GOT3 (cell line): ENCODE measurements at places on chromosomes 5 and 9.

DNA sequence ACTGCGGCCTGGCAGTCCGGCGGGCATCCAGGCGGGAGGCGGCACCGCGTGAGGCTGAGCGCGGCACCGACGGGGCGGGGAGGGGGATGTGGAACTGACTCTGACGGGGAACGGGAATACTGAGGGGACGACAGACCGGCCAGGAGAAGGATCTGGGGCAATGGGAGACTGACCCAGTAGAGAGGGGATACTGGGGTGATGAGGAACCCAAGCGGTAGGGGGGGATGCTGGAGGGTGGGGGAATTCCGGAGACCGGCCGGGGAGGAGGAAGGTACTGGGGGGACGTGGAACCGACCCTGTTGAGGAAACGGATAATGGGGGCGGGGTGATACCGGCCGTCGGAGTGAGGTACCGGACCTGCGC, 423 bp downstream of the IPPK start:
- no peak for DNase-seq

DNA sequence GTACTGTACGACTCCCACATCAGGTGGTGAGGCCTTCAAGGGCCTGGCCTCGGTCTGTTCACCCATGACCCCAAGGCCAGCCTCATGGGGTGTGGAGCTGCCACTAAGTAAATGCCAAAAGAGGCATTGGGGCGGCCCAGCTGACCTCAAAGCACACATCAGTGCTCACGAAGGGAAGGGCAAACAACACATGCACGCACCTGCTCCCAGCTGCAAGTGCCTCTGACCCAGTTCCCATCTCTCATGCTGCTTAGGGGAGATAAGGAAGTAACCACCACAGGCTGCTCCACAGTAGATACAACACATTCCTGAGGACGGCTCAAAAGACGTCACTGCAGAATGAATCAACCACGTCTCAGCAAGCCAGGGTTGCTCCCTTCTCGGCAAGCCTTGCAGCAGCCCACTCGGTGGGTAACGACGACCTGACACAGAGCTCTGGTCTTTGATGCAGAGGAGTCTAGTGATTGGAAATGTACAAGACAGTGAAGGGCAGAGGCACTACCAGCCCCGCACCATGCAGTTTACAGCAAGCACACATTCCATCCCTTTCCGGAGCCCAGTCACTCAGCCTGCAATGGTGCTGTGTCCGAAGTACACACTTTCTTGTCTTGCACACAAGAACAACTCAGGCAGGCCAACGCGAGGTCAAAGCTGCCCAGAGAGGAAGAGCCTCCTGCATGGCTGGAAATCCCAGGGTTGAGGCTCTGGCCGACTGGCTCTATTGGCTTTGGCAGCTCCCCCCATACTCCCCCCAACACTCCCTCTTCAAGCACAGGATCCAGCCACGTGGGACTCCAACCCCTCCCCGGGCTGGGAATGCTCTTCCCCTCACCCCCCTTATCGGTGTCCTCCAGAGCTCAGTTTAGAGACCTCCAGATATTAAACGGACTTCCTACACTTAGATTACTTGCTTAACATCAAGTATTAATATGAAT, 31.8 kb downstream of the FABP6 start:
- no peak for DNase-seq

- no peak for DNase-seq
These were observed 49.6 kb downstream of the CFAP77 start for GRCh38 chr9:132459661-132460060.

GRCh38 chr5:37197340-37198050, 51.7 kb downstream of the CPLANE1 start:
- no peak for DNase-seq

GRCh38 chr5:103605277-103605676, 42.7 kb upstream of the NUDT12 start:
- DNase-seq: no peak

GRCh38 chr5:40017135-40017534, 592.4 kb upstream of the DAB2 start:
- no peak for DNase-seq

DNA sequence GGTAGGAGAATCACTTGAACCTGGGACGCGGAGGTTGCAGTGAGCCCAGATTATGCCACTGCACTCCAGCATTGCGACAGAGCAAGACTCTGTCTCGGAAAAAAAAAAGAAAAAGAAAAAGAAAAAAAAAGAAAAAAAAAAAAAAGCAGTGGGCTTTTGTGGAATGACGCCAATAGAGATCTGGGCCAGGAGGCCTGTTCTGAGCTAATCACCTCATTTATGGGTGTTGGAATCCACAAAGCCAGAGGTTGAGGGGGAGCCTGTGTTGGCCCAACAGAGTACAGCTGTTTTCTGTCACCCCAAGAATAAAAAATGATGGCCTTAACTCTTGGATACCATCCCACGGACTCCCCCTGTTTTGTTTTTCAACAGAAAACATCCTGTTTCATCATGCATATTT, 18.5 kb downstream of the OSTF1 start:
- no peak for DNase-seq

- DNase-seq: no peak
These were observed 77.0 kb upstream of the DPYSL3 start for GRCh38 chr5:147586832-147587231.

- DNase-seq: no peak
These were observed 17.9 kb upstream of the RAB14 start for GRCh38 chr9:121219530-121219929.

DNA sequence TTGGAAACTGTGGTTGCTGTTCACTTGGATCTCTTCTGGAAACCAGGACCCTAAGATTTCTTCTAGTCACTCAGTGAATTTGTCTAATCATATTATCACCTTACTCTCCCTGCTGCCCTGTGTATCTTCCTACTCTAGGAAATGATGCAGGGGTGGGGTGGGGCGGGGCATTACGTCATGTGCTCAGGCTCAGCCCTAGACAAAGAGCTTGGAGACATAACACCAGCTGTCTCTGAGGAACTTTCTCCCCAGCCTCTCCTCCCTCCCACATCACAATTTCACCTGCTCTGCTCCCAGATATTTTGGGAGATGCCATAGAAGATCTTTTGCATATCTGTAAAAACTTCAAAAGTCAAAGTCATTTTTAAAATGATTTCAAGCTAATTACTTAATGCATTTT, 470.4 kb downstream of the ZSWIM6 start:
- DNase-seq: no peak

DNA sequence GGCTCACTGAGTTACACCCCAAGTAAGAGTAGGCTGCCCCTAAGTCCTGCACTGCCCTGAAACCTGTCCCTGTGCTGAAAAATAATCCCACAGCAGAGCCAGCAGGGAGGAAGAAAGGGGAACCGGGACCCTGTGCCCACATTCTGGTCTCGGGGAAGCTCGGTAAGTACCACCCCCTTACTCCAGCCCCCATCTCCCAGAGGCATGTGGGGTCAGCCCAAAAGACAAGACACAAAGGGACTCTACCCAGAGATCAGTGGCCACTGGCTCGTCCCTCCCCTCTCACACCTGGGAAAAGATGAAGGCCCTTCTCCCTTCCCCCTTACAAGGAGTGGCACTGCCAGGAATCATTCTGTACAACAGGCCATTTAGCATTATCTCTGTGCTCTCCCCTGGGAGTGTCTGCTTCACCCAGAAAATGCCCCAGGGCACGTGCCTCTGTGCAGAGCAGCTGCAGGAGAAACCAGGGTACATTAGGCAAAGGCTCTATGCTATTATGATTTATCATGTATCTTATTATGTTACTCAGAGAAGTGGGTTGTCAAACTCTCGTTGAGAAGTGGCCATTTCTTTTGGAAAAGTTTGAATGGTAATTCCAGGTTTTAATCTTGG, 71.3 kb downstream of the NDFIP1 start:
- DNase-seq: no peak

- DNase-seq: no peak
These were observed 58.3 kb downstream of the EGFLAM start for GRCh38 chr5:38316544-38317224.

DNA sequence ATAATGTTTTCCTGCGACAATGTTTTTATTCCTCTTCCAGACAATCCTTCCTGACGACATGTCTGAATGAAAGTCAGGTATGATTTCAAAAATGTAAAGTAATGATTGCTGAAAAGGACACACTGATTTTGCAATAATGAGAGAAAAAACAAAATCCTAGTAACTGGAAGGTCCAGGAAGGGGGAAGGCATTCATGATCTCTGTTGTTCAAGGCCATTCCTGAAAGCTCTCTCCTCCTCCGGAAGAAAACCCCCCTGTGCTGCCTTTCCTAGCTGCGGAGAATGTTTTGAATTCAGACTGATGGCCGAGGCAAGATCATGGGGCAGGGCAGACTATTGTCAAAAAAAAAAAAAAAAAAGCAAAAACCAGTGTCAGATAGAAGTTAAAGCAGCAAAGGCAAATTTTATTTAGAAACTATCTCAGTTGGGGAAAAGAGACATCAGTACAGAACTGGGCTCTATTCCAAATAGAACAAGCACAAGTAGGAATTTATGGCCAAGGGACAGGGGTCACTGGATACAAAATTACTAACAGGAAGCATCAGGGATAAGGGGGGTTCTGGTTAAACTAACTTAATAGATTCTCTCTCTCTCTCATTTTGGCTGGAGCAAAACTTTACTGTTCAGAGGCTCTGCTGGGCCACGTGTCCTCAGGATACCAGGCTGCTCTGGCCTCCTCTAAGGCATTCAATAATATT, 36.5 kb upstream of the CTSV start:
- no peak for DNase-seq

GRCh38 chr5:113274836-113275414, 159.9 kb downstream of the TSSK1B start:
- DNase-seq: no peak

DNA sequence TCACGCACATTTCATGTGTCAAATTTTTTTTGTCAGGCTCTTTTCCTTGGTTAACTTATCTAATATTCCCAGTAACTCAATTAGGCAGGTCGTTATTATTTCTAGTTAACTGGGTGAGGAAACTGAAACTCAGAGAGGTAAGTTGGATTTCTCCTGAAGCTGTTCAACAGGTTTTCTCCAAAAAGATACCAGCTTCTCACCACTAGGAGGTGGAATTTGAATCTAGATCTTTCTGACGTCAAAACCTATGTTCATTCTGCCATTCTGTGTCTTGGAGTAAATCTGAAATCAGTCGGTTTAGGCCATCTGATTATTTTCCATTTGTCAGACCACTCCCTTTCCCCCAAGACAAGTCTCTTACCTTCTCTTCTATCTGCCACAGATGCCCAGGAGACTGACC, 572.9 kb downstream of the ACTL7B start:
- DNase-seq: no peak

- DNase-seq: no peak
These were observed 54.7 kb downstream of the SEMA4D start for GRCh38 chr9:89442981-89443814.

DNA sequence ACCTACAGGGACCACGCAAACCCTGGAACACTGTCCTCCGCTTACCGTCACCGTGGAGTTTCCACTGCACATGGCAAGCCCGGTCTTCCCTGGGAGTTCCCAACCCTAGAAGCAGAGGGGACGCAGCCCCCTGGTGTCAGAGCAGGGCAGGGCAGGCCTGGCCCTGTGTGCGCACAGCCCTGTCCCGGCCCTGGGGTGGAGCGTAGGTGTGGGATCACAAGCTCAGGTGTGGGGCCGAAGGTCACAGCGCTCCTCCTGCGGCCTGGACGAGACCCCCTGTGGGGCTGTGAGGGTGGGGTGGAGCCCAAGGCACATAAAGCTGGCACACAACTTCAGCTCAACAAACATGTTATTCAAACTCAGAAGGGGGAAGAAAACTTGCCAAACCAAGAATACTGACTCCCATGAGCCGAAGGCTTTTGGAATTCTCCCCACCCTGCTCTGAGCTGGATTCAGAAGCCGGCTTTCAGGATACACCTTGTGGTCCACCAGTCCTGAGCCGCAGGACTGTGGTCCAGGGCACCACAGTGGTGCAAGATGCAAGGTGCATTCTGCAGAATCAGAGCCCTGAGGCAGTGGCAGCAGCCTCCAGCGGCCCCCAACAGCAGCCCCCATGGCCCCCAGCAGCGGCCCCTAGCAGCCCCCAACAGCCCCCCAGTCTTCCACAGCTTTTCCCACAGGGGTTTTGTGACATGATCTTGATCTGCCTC, 11.8 kb upstream of the EXOC3 start:
- DNase-seq: no peak

DNA sequence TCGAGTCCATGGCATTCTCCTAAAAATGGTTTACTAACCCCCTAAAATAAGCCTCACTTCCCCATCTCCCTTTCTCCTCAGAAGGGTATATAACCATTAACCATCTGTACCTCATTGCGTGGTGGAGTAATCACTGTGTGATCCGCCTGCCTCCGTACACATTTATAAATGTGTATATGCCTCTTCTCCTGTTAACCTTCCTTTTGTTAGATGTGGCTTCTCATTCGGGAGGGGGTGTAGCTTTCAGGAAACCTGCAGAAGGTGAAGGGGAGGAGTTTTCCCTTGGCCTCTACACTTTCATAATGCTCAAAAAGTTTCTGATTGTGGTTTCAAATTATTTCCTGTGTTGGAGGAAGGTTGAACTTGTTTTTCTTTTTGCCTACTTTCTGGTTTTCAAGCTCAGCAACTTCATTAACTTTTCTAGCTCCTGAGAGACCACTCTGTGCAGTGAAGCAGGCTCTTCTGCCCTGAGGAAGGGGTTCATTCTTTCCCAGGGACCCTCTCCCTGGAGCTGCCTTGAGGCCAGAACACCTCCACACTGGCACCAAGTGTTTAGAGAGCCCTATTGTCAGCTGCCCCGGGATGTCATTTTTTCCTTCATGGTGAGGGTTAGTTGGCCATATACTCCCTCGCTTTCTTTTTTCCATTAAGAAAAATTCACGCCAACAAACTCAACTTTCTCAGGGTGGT, 46.9 kb downstream of the RASGRF2 start:
- DNase-seq: no peak

GRCh38 chr5:180779985-180780610, 22.5 kb downstream of the MGAT1 start:
- DNase-seq: no peak

GRCh38 chr9:92493749-92494387, 11.6 kb upstream of the ASPN start:
- DNase-seq: no peak

GRCh38 chr5:127471211-127471610, 46.2 kb upstream of the PRRC1 start:
- no peak for DNase-seq

- DNase-seq: no peak
These were observed 120.9 kb downstream of the WNK2 start for GRCh38 chr9:93304574-93305496.

DNA sequence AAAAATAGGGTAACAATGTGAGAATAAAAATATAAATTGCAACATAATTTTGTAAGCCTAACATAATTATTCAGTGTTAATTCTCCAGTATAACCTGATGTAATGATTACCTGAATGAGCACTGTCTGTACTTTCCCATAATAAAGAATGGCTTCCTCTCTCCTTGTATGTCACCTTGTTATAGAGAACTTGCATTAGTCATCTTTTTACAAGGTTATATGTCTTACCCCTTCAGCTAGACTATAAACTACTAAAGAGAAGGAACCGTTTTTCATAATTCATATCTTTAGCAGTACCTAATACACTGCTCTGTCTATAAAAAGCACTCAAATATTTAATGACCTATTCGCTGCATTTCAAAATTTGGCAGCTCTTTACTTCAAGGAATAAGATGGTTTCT, 19.8 kb downstream of the STRBP start:
- DNase-seq: no peak

GRCh38 chr9:131559421-131560000, 14.2 kb downstream of the PRRT1B start:
- no peak for DNase-seq

- no peak for DNase-seq
These were observed 1043.0 kb upstream of the DMAC1 start for GRCh38 chr9:8842402-8843193.
